HS-27A (cell line): ENCODE measurements at places on chromosomes 5 and 9.

DNA sequence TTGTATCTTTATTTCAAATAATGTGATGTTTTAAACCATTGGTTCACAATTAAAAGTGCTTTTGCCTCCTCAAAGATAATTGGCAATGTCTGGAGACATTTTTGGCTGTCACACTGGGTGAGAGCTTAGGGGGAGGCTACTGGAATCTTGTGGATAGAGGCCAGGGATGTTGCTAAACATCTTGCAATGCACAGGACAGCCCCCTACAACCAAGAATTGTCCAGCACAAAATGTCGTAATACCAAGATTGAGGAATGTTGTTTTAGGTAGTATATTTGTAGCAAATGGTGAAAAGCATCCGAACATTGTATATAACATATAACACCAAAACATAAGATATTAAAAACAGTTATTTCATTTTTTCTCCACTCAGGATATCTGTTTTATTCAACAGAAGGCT lies 99.8 kb downstream of the SLC44A1 start:
- DNase-seq: no peak

DNA sequence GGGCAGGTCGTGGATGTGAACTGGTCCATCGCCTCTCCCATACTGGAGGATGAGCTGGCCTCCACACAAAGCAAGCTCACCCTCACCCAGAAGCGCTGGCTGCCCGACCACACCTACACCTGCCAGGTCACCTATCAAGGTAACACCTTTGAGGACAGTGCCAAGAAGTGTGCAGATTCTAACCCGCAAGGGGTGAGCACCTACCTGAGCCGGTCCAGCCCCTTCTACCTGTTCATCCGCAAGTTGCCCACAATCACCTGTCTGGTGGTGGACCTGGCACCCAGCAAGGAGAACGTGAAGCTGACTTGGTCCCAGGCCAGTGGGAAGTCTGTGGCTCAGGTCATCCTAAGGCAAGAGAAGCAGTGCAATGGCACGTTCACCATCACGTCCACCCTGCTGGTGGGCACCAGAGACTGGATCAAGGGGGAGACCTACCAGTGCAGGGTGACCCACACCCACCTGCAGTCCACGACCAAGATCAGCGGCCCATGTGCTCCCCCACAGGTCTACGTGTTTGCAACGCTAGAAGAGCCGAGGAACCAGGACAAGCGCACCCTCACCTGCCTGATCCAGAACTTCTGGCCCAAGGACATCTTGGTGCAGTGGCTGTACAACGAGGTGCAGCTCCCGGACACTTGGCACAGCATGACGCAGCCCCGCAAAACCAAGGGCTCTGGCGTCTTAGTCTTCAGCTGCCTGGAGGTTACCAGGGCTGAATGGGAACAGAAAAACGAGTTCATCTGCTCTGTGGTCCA lies 71.3 kb downstream of the INSL6 start:
- DNase-seq: no peak

DNA sequence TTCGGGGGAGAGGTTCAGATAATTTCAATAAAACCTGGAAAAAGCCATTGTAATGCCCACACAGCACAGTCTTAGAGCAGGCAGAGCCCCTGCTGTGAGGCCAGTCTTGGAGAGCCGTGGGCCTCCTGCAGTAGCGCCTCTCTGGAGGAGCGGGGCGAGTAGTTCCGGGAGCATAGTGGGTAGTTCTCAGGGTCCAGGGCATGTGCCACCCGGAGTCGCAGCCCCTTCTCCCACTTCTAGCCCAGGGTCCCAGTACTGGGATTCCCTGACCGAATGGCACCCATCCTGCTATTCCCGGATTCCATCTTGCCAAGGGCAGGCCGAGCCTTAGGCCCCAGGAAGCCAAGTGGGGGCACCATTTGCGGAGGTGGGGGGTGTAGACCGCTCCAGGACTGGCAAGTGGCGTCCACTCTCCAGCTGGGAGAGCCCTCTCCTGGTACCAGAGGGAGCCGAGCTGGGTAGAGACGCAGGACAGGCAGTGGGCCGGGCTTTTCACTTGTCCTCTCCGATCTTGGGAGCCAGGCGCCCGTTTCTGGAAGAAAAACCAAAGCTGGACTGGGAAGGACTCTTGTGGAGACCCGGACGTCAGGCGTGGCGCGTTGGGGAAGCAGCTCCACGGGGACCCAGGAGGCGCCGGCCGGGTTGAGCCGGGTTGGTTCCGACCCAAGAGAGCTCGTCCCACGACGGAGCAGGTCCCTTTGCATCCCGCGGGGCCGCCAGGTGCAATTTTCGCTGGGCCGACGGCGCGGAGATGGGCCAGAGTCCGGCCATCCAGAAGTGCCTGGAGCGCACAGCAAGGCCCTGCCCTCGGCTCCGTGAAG lies 12.1 kb downstream of the PROP1 start:
- no peak for DNase-seq

DNA sequence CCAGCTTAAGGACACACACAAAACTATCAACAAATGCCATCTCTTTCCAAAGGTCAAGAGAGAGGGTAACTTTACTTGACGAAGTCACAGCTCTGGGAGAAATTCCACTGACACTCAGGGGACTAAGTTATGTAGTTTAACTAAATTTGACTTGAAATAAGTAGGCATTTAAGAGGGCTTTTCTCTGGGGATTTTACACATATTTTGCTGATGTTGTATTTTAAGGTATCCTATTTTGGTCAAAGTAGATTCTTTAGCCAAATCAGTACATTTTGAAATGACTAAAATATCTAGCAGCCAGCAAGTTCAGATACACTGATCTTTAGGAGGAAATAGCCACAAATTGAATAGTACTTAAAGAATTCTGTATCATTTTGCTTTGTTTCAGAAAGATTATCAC lies 652.0 kb downstream of the PDE4D start:
- DNase-seq: no peak

- no peak for DNase-seq
Observed at GRCh38 chr5:90440644-90441043, 31.1 kb upstream of the CETN3 start.

- no peak for DNase-seq
Observed at GRCh38 chr5:39755452-39755851, 330.7 kb upstream of the DAB2 start.

- DNase-seq: no peak
Observed at GRCh38 chr9:91949946-91950664, at the start of gene ROR2. Gene ROR2, minus strand, starts transcription at chr9:91950228.

- DNase-seq: no peak
Observed at GRCh38 chr5:151700296-151700695, 13.6 kb upstream of the SPARC start.

DNA sequence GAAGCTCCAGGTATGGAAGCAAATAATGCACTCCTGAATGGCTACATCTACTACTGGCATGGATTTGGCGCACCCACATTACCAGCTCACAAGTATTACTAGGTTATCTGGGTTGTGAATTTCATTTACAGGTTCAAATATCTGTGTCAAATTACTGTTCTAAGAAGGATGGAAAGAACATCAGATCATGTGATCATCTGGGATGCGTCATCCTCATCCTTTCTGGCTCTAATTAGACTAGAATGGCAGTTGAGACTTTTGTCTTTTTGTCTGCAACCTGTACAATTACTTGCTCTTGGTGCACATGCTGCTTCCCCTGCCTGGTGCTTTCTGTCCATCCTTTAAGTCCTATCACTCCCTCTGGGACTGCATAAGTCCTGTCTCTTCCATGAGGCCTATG lies 64.1 kb downstream of the PJA2 start:
- DNase-seq: no peak

DNA sequence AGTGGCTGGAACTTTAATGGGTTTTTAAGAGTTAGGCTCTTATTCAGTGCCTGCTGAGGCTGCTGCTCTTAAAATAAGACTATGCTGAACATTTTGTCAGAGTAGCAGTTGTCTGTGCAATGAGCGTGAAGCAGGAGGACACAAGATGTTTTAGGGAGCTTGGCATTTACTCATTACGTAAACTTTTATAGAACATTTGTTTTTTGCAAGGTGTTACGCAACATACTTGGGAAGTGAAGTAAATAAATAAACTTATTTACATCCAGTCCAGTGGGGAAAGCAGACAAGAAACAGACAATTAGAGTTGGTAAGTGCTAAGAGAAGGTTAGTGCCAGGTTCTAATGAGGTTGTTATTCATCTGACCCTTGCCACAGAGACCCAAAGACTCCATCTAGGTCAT lies 226.0 kb downstream of the HINT1 start:
- DNase-seq: no peak

DNA sequence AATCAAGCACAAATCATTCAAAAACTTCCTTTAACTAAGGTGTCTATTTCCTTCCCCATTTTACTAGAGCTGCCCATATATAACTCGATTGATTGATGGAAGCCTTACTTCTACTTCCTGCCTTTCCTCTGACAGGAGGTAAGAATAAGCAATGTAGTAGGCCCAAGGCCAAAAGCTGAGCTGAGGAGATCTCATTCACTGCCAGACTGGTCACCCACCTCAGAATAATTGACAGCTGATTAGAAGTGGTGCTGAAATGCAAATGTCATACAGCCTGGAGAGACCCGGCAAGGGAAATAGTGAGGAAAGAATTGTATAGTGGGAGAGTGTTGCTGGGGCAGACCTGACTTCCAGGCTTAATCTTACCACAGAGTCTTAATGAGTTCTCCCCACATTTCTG lies 239.9 kb downstream of the SAXO1 start:
- DNase-seq: no peak

- no peak for DNase-seq
Observed at GRCh38 chr9:116504893-116505480, 182.1 kb upstream of the TRIM32 start.

DNA sequence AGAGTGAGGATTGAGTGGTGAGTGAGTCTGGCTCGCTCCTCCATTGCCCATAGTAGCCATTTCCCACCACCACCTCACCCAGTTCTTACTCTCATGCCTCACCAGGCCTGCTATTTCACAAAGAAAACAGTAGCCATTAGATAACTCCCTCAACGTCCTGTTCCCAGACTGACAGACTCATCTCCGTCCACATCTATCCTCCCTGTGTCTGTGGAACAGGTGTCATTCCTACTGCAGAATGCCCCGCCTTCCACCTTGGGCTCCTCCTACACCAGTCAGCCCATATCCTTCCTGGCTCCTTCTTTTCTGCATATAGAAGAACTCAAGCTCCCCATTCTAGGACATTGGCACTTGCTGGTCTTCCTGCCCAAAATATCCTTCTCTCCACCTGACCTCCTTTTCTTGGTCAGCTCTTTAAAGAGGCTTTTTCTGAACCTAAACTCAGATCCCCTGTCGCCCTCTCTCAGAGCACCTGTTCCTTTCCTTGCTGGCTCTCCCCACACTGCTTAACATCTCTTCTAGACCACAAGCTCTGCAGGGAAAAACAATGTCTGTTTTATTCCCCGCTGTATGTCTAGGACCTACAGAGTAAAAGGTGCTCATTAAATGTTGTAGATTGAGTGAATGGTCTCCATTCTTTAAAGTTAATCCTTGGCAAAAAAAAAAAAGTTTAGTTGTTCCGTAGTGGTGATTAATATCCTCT lies 3.2 kb downstream of the TNFAIP8 start:
- DNase-seq: no peak

DNA sequence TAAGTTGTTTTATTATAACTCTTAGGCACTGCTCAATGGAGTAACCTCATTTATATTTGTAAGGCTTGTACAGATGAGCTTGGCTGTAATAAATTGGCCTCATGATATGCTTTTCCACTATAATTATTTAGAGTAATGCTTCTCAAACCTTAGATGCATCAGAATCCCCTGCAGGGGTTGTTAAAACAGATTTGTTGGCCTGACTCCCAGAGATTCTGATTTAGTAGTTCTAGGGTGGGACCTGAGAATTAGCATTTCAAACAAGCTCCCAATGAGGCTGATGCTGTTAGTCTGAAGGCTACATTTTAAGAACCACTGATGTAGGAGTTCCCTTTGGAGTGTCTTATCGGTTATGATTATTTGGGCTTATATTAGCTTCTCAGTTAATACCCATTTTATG lies 38.2 kb upstream of the ARSB start:
- no peak for DNase-seq

GRCh38 chr5:106755789-106756188 lies 914.9 kb downstream of the EFNA5 start:
- no peak for DNase-seq

DNA sequence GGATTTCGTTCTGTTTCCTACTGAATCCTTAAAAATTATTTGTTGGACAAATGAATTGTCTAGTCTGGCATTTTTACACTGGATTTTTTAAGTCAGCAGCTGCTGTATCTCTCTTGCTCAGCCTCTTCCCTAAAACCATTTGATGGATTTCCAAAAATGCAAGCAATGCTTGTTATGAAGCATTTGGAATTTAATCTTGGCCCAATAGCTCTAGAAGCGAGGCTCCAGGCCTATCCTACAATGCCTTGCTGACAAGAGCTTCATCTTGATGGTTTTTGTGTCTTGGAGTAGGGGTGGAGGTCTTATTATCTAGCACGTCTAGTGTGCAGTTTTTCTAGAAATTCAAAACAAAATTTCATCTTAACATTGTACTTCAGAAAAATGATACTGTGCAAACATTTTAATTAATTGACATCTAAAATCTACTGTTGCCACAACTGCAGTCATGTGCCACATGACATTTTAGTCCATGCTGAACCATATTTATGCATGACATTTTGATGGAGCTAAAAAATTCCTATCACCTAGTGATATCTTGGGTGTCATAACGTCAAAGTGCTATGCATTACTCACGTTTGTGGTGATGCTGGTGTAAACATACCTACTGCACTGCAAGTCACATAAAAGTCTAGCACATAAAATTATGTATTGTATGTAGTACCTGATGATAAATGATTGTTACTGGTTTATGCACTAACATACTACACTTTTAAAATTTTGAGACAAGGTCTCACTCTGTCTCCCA lies 5.9 kb upstream of the RAD23B start:
- peak; percentile 60 for DNase-seq

- DNase-seq: no peak
Observed at GRCh38 chr5:34731435-34732232, 75.5 kb downstream of the RAI14 start.

- no peak for DNase-seq
Observed at GRCh38 chr5:68727931-68728330, 365.9 kb upstream of the SLC30A5 start.

DNA sequence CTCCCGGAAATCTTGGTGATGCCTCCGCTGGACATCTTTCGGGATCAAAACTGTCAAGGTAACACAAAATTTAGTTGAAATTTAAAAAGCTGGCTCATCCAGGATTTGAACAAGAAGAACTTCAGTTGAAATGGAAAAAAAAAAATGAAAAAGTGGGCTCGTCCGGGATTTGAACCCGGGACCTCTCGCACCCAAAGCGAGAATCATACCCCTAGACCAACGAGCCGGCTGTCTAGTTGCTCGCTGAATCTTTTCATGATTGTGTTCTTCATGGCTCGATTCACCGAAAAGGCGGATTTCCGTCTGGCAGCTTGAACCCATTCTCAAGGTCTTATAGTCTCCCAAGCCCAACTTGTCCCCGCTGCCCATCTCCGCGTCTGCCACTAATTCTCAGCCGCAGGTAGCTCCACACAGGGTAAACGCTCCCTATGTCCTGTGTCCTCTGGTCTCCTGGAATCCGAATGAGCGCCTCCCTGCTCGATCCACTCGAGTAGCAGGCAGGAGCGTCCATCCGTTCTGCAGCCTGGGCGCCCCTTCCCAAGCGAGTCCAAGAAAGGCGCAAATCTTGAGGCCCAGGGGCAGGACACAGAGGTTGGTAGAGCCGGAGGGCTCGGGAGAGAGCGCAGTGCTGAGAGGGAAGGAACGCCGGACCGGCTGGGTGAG lies 16.2 kb downstream of the TRIM7 start:
- peak; percentile 51 for DNase-seq
